ENCODE measurements at places on chromosomes 16 and 17.

DNA sequence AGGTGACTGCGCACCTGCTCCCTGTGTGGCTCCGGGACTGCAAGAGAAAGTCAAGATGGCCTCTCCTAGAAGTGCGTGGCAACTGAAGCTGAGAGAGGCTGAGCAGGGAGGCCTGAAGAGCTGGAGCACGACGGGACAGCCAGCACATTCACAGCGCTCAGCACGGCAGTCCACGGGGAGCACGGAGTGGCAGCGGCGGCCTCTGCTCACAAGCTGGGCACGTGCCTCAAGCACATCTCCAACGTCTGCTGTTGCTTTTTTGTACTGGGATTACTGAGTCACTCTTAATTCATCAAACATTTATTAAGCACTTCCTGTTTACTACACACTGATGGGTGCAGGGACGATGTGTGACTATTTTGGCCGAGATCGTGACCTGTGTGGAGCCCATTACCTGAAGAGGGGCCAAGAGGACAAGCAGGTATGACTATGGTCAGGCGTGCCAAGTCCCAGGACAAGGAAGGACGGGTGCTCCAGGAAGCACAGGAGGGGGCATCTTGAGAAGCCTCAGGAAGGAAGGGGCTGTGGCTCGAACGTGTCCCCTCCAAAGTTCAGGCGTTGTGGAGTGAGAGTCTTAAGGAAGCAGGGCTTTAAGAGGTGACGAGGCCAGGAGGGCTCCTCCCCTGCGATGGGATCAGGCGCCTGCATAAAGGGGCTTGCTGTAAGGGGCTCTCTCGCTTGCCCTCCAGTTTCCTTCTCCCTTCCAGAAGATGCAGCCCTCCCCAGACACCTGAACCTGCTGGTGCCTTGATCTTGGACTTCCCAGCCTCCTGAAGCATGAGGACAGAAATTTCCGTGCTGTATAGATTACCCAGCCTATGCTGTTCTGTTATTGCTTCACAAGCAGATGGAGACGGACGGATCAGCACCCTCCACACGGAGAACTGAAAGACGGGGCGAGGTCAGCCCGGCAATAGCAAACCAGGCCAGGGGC lies 105.8 kb downstream of the ADCY9 start:
- no peaks in the 10 kb centered on the region for H3K27me3 ChIP-seq
- H3K4me1 ChIP-seq, result peaks cover 14% of the 10 kb centered on the region
- no peak for DNase-seq
- no peak overlapping the region for H3K27ac ChIP-seq
- H3K4me3 ChIP-seq, result no peak overlapping the region

DNA sequence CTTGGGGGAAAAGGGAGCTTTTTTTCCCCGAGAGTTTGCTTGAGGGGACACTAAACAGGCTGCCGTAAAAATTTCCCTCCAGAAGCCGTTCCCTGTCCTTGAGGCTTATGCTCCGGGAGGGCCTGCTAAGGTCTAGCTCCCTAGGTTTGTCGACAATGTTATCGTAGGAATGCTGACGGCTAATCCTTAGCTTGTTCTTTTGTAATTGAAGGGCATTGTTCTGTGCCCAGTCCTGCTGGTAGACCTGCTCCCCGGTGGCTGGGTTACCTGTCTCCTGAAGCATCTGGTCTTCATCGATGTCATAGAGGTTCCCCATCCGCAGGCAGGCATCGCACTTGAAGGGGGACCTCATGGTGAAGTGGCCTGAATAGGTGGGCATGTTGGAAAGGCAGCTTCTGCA lies 418.7 kb downstream of the GRIN2A start:
- H3K4me3 ChIP-seq, result no peak overlapping the region
- H3K4me1 ChIP-seq, result no peaks in the 10 kb centered on the region
- peaks cover 4% of the 10 kb centered on the region for H3K27me3 ChIP-seq
- no peak overlapping the region for H3K27ac ChIP-seq
- DNase-seq, result no peak

DNA sequence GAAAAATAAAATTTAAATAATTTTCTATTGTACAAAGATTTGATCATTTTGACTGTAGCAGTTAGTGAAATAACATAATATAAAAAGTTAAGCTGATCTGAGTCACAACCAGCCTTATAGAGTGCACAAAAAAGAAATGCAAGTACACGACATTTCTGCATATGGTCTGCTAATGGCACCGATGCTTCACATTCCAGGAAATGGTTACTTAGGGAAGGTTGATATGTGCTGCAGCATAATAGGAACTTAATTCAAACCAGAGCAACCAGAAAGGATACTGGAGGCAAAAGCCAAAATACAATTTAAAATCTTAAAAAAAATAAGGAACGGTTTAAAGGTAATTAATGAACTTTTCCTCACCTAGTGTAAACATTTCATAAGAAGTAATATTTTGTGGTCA lies 10.0 kb upstream of the CFDP1 start:
- H3K36me3 ChIP-seq, result no peaks in the 10 kb centered on the region
- no peak overlapping the region for H3K4me3 ChIP-seq
- H3K27me3 ChIP-seq, result no peaks in the 10 kb centered on the region
- H3K4me1 ChIP-seq, result no peaks in the 10 kb centered on the region
- H3K27ac ChIP-seq, result no peak overlapping the region

- peaks cover 3% of the 10 kb centered on the region for H3K27me3 ChIP-seq
- H3K4me1 ChIP-seq, result peaks cover 97% of the 10 kb centered on the region
- H3K27ac ChIP-seq, result peak overlapping the region; percentile 98
- DNase-seq, result no peak
- peak overlapping the region; percentile 99 for H3K4me3 ChIP-seq
- H3K36me3 ChIP-seq, result peaks cover 34% of the 10 kb centered on the region
These were observed 12.2 kb downstream of the PIK3R5 start for GRCh38 chr17:8953156-8953885.

GRCh38 chr17:81961521-81962498 lies 823 bp upstream of the NOTUM start:
- peaks cover 16% of the 10 kb centered on the region for H3K27me3 ChIP-seq
- no peaks in the 10 kb centered on the region for H3K4me1 ChIP-seq
- no peak for DNase-seq
- no peak overlapping the region for H3K4me3 ChIP-seq

DNA sequence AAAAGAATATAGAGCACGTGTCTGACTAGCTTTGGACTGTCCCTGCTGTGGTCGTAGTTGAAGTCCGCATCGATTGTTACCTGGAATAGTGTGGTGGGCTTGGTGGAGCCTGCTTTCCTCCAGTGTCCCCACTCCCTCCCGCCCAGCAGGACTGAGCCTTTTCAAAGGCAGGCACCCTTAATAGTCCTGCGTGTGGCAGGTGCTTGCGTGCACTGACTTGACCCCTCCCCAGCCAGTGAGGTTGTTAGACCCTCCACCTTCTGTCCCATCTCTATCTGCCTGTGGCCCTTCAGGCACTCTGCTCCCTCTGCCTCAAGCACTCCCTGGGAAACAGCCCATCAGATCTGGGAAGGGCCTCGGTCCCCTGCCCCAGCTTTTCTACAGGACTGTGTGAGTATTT lies 36.6 kb downstream of the TMEM11 start:
- H3K4me3 ChIP-seq, result no peak overlapping the region
- no peaks in the 10 kb centered on the region for H3K27me3 ChIP-seq
- DNase-seq, result no peak
- no peak overlapping the region for H3K27ac ChIP-seq
- no peaks in the 10 kb centered on the region for H3K4me1 ChIP-seq
- H3K36me3 ChIP-seq, result peaks cover 28% of the 10 kb centered on the region

GRCh38 chr17:42980766-42981397 lies 517 bp downstream of the RUNDC1 start:
- DNase-seq, result peak; percentile 72
- peaks cover 41% of the 10 kb centered on the region for H3K4me1 ChIP-seq
- peak overlapping the region; percentile 84 for H3K27ac ChIP-seq

- H3K27ac ChIP-seq, result peak within 1 kb of the TSS; percentile 100
- DNase-seq, result peak; percentile 92
- peaks cover 51% of the 10 kb centered on the region for H3K4me1 ChIP-seq
- H3K27me3 ChIP-seq, result peaks cover 12% of the 10 kb centered on the region
These were observed at the start of gene ELP5 for GRCh38 chr17:7252176-7253043. Gene ELP5, plus strand, starts transcription at chr17:7252215. Its CDS starts 336 bp downstream, at chr17:7252551.

- no peaks in the 10 kb centered on the region for H3K36me3 ChIP-seq
- H3K4me3 ChIP-seq, result no peak overlapping the region
- H3K4me1 ChIP-seq, result no peaks in the 10 kb centered on the region
- H3K27me3 ChIP-seq, result no peaks in the 10 kb centered on the region
These were observed 21.2 kb downstream of the IGFBP4 start for GRCh38 chr17:40464392-40464855.

DNA sequence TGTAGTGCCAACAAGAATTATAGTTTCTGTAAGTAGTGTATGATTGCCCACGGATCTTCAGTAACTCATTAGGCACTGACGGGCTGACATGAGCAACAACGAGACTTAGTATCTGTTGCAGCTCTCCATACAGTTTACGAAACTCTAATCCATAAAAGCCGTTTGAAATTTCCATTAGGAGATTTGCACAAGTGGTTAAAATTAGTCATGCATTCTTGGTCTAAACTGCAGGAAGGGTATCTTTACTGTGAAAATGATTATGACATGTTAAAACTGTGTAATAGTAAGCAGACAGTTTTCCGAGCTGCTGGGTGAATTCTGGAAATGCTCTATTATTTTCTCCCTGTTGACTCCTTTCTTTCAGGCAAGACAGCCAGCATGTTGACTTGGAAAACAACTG lies 605.0 kb downstream of the WWOX start:
- no peak for DNase-seq
- no peaks in the 10 kb centered on the region for H3K4me1 ChIP-seq
- no peak overlapping the region for H3K27ac ChIP-seq

- DNase-seq, result no peak
- no peak overlapping the region for H3K4me3 ChIP-seq
- peaks cover 25% of the 10 kb centered on the region for H3K4me1 ChIP-seq
- no peaks in the 10 kb centered on the region for H3K36me3 ChIP-seq
- peak overlapping the region; percentile 46 for H3K27ac ChIP-seq
- no peaks in the 10 kb centered on the region for H3K27me3 ChIP-seq
These were observed 162.0 kb downstream of the CHD9 start for GRCh38 chr16:53216798-53217197.

DNA sequence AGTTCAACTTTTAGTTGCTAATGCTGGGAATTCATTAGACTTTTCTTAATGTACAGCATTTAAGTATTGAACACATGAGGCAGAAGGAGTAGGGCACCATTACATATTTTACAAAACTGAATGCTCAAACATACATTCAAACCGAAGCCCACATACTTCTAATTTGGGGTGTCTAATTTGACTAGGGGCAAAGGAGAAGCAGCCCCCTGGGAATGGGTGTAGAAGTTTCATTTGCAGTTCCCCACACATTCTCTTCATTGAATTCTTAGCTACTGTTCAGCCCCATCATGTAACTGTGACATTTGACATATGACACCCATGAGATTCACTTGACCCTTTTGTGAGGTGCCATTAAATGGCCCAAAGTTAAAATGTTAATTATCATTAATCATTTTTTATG lies 16.4 kb downstream of the IRX6 start:
- no peak overlapping the region for H3K4me3 ChIP-seq
- H3K4me1 ChIP-seq, result no peaks in the 10 kb centered on the region
- no peaks in the 10 kb centered on the region for H3K27me3 ChIP-seq
- no peak for DNase-seq
- H3K36me3 ChIP-seq, result no peaks in the 10 kb centered on the region

- no peaks in the 10 kb centered on the region for H3K4me1 ChIP-seq
- no peak overlapping the region for H3K27ac ChIP-seq
- no peak for DNase-seq
- no peak overlapping the region for H3K4me3 ChIP-seq
These were observed 28.3 kb downstream of the VPS35L start for GRCh38 chr16:19583665-19584300.

DNA sequence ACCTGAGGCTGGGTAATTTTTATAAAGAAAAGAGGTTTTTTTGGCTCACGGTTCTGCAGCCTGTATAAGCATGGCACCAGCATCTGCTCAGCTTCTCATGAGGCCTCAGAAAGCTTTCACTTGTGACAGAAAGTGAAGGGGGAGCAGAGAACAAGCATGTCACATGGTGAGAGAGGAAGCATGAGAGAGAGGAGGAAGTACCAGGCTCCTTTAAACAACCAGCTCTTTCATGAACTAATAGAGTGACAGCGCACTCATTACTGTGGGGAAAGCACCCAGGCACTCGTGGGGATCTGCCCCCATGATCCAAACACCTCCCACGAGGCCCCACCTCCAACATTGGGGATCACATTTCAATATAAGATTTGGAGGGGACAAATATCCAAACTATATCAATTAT lies 86.8 kb downstream of the USP32 start:
- H3K4me3 ChIP-seq, result no peak overlapping the region
- DNase-seq, result peak; percentile 2
- H3K4me1 ChIP-seq, result peaks cover 37% of the 10 kb centered on the region
- peak overlapping the region; percentile 81 for H3K27ac ChIP-seq
- H3K27me3 ChIP-seq, result no peaks in the 10 kb centered on the region
- peaks cover 17% of the 10 kb centered on the region for H3K36me3 ChIP-seq

DNA sequence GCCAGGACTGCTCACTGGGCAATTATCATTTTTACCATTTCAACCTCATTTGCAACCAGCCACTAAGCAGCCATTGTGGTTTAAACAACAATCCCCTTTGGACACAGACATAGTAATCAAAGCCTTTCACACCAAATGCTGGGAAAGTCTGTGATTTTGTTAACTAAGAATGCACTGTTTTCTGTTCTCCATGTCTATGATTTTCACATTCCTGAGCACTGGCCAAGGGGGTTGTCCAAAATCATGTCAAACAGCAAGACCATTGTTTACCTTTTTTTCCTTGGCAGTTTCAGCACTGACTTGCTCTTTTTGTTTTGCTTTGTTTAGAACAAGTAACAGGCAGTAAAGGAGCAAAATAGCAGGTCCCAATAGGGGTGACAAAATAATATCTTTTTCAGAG lies 106.3 kb upstream of the SIAH1 start:
- no peaks in the 10 kb centered on the region for H3K36me3 ChIP-seq
- peaks cover 2% of the 10 kb centered on the region for H3K4me1 ChIP-seq
- no peak overlapping the region for H3K4me3 ChIP-seq

DNA sequence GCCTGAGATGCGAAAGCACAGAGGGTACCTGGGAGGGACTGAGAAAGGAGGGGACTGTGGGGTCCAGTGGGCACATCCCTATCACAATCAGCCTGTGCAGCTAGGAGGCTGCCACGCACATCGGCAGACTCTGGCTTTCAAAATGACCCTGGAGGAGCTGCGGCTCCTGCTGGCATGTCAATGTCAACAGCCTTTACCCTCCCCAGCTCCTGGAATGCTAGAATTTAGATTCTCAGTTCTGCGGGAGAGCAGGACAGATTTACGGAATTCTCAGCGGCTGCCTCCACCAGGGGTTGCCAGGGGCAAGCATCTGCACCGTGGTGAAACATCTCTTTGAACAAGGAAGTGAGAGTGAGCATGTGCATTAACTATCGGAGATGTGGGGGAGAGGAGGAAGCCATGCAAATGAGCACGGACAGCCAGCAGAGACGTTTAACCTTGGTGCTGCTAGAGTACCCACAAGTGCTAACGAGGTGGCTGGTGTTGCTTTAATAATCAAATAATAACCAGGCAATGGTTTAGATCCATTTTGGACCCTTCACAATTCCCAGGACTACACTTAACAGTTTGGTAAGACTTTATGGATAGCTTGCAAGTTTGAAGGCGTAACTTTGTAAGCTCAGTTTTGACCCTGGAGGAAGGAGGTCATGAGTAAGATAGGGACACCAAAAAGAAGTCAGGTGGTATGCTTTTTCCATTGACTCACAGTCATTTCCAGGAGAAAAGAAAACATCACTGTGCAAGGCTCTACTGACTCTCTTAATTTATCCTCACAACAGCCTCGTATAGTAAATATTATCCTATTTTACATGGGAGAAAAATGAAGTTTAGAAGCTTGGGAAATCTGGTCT lies 54.1 kb downstream of the XYLT1 start:
- peak overlapping the region; percentile 85 for H3K4me3 ChIP-seq
- H3K27me3 ChIP-seq, result peaks cover 1% of the 10 kb centered on the region
- peaks cover 72% of the 10 kb centered on the region for H3K4me1 ChIP-seq
- peak; percentile 70 for DNase-seq
- H3K36me3 ChIP-seq, result no peaks in the 10 kb centered on the region
